CD4-positive, alpha-beta T cell treated with Interleukin-17A for 1 hour (primary cell): ENCODE measurements at places on chromosomes 6 and 20.
A peak's percentile ranks its signal among the peaks of the same experiment; 100 is the strongest.

DNA sequence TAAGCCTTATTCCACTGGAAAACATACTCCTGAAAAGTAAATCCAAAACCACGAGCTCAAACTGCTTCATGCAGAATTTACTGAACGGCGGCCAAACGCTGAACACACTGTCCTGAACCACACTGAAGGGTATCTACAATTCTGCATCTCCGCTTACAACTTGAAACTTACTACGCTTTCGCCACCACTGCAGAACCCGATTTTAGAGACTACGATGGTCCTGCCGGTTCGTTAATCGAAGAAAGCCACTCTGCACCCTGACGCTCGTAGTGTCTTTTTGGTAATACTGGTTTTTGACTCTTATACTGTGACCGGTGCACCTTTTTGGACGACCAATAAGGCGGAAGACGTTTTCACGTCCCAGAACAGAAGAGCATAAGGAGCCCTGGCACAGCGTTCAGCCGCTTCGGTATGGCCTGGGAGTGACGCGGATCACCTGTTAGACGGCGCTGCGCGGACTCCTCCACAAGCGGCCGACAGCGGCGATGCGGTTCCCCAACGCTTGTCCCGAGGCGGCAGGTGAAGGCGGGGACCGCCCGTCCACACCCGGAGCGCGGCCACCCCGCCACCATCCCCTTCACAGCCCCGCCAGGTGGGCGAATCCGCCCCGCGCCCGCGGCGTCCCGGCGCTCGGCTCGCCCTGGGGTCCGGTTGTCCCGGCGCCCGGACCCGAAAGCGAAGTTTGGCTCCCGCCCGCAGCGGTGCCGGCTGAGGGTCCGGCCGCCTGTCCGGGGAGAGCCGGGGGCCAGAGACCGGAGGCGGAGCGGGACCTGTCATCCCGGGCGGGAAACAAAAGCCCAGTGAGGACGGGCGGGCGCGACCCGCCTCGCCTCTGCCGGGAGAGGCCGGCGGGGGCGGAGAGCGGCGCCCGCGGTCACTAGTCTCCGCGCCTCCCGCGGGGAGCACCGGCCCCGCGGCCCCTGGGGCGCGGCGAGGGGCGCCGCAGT lies 784 bp downstream of the FKBP5 start:
- DNase-seq, result peak; percentile 58

DNA sequence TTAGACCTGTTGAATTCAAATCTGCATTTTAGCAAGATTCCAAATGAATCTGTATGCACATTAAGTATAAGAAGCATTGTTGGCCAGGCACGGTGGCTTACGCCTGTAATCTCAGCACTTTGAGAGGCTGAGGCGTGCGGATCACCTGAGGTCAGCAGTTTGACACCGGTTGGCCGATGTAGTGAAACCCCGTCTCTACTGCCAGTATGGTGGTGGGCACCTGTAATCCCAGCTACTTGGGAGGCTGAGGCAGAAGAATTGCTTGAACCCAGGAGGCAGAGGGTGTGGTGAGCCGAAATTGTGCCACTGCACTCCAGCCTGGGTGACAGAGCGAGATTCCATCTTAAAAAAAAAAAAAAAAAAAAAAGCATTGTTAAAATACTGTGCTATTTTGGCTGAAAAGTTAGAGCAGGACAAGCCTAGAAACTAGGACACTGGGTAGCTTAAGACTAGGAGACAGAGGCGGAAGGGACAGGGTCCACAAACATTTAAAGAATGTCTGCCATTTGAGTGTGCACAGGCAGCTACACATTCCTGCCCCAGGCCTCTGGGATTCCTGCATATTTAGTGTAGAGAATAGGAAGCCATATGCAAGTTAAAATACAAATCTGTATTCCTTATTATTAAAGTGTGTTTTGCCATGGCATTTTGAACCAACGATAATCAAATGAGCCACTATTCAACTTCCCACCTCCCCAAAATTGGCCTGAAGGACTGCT lies 45.1 kb upstream of the EEF1A1 start:
- DNase-seq, result no peak

DNA sequence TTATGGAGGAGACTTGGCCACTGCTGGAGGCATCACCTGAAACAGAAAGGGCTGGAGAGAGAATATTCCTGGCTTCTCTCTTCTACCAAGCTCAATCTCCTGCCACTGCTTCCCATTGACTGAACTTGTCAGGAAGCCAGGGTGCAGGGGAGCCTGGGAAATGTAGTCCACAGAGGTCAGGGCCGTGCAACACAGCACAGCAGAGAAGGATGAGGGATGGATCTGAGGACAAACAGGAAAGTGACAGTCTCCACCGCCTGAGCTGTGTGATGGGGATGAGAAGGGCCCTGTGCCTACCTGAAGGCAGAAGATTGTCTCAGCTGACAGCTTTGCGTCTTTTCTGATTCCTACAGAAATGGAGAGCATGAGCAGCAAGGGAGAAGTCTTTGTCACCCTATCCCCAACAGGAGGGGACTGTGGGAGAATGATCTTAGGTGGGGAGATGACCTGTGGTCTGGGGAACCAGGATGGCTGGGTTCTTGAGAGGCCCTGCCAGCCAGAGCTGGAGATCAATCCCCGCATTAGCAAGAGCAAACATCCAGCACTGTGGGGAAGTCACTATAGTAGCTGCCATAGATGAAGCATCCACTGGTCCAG lies 114.2 kb downstream of the SNX5 start:
- no peak for DNase-seq

GRCh38 chr6:67000121-67000520 lies 1293.1 kb upstream of the EYS start:
- DNase-seq, result no peak

DNA sequence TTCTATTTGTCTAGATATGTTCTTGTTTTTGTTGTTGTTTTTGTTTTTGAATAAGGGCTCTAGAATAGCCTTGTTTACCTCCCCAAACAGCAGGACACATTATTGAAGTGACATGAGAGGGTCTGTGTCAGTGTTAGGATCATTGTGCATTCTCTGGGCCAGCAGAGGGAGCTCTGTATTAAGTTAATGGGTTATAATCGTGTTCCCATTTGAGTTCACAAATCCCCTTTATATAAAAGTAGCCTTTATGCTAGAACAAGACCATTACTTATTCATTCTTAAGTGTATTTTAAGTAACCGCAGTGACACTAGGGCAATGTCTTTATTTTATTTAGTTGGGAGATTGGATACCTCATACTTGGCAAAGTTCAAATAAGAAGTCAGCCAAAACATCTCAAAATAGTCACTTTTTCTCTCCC lies 44.8 kb downstream of the STK4 start:
- DNase-seq, result peak; percentile 70
